ENCODE measurements at places on chromosomes 5 and 9. TPM values are rescaled to one million over a fixed set of nuclear protein-coding genes. Genes with fewer than 3 reads are reported as not detected.

Gene CNTFR
- not detected for polyA plus RNA-seq

Gene FCN2
- polyA plus RNA-seq, result not detected

Gene ARPC5L
- 49.2 TPM for polyA plus RNA-seq

Gene PCDHGA3
- not detected for polyA plus RNA-seq

Gene ANKRD55
- 89.7 TPM for polyA plus RNA-seq

Gene P4HA2
- polyA plus RNA-seq, result not detected

Gene URM1
- polyA plus RNA-seq, result 49.9 TPM

Gene ANKDD1B
- polyA plus RNA-seq, result 0.12 TPM

Gene FBN2
- polyA plus RNA-seq, result 0.07 TPM

Gene TNFSF8
- polyA plus RNA-seq, result 86.2 TPM

Gene PCDHGC5
- polyA plus RNA-seq, result not detected

Gene PRRT1B
- not detected for polyA plus RNA-seq

Gene LAMC3
- polyA plus RNA-seq, result 0.07 TPM

Gene SQSTM1
- 129 TPM for polyA plus RNA-seq

Gene SOHLH1
- not detected for polyA plus RNA-seq

- H3K27ac ChIP-seq, result no peak overlapping the region
Observed at GRCh38 chr5:73515232-73515631, 17.0 kb downstream of the BTF3 start.

DNA sequence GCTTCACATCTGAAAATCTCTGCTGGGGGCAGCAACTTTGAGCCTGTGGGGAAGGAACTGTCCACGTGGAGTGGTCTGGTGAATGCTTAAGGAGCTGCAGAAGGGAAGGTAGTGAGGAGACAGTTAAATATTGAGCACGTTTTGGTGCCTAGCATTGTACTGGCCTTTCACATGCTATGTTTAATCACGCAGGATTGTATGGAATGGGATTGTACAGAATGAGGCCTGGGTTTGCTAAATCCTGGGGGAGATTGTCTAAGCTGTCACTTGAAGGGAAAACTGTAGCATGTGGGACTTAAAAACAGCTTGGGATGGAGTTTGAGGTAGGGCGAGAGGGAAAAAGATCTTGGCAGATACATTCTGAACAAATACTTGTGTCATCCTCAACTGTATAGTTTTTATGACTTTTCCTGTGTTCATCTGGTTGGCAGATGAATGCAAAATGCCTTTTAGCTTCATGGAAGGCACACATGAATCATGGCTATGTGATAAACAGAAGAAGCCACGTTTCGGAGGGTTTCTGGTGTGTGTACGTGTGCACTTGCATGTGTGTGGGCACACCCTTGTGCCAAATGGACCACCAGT is 106.6 kb downstream of the TMC1 start:
- no peaks in the 10 kb centered on the region for H3K4me1 ChIP-seq
- no peak overlapping the region for H3K4me3 ChIP-seq
- no peaks in the 10 kb centered on the region for H3K27me3 ChIP-seq
- H3K36me3 ChIP-seq, result no peaks in the 10 kb centered on the region
- no peak for DNase-seq
- H3K27ac ChIP-seq, result no peak overlapping the region

GRCh38 chr5:153987301-153987700 is 51.4 kb downstream of the FAM114A2 start:
- no peak overlapping the region for H3K27ac ChIP-seq
- DNase-seq, result no peak
- peaks cover 9% of the 10 kb centered on the region for H3K36me3 ChIP-seq
- H3K4me1 ChIP-seq, result no peaks in the 10 kb centered on the region
- H3K4me3 ChIP-seq, result no peak overlapping the region
- no peaks in the 10 kb centered on the region for H3K27me3 ChIP-seq

- no peak overlapping the region for H3K27ac ChIP-seq
- H3K4me3 ChIP-seq, result no peak overlapping the region
- no peaks in the 10 kb centered on the region for H3K36me3 ChIP-seq
- no peak for DNase-seq
- no peaks in the 10 kb centered on the region for H3K4me1 ChIP-seq
Observed at GRCh38 chr5:979100-979817, 29.3 kb upstream of the NKD2 start.

GRCh38 chr5:170171811-170172210 is 61.0 kb upstream of the C5orf58 start:
- H3K4me1 ChIP-seq, result no peaks in the 10 kb centered on the region
- H3K27me3 ChIP-seq, result no peaks in the 10 kb centered on the region
- no peak overlapping the region for H3K4me3 ChIP-seq
- no peaks in the 10 kb centered on the region for H3K36me3 ChIP-seq

DNA sequence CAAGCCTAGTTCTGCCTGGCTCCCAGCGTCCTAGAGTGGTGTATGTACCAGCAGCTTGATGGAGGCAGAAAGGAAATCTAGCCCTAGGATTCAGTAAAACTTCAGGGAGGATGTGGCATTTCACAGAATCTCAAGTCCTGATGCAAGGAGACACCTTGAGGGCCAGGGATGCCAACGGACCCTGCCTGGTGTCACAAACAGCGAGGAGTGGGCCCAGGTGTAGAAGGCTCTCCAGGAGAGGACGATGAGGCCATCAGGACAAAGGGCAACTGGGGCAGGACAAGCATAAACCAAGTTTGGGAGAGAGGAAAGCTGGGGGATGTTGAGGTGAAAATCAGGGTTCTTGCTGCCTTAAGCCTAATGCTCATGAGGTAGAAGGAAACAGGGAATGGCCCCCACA is 82.1 kb upstream of the SLC25A51 start:
- H3K27me3 ChIP-seq, result no peaks in the 10 kb centered on the region
- H3K4me3 ChIP-seq, result no peak overlapping the region
- H3K27ac ChIP-seq, result no peak overlapping the region
- no peaks in the 10 kb centered on the region for H3K4me1 ChIP-seq
- H3K36me3 ChIP-seq, result no peaks in the 10 kb centered on the region
- DNase-seq, result no peak

- H3K4me3 ChIP-seq, result no peak overlapping the region
- peaks cover 7% of the 10 kb centered on the region for H3K4me1 ChIP-seq
- no peak overlapping the region for H3K27ac ChIP-seq
- DNase-seq, result no peak
- peaks cover 8% of the 10 kb centered on the region for H3K36me3 ChIP-seq
Observed at GRCh38 chr9:98786750-98787510, 9.4 kb downstream of the ANKS6 start.

DNA sequence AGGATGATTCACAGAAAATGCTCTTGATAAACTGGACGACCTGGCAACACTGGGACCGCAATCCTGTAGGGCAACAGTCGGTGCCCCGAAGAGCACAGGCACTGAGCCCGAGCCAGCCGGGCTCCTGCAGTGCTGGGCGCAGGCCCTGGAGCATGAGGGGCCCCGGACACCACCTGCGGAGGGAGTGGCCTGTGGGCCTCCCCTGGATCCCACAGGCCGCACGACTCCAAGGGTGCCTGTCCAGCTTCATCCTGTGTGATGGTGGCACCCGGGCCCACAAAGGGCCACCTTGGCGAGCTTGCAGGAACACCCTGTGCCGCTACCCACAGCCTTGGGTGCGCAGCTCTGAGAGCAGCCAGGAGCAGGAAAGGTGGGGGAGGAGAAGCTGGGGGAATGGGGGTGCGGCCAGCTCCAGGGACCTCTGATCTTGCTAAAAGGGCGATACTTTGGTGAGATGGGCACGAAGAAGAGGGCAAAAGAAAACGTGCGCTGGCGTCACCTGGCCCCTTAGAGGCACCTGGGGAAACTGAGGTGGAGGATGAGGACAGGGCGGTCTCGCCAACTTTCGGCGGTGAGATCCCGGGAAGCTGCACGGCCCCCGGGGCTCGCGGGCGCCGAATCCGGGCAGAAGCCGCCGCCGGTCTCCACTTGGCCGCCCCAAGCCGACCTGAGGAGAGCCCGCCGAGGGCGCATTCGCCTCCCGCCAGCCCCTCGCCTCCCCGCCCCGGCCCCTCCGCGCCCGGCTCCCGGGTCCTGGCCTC is 722 bp downstream of the TBC1D9B start:
- H3K4me1 ChIP-seq, result peaks cover 13% of the 10 kb centered on the region
- no peaks in the 10 kb centered on the region for H3K36me3 ChIP-seq
- DNase-seq, result peak; percentile 21
- H3K27me3 ChIP-seq, result no peaks in the 10 kb centered on the region

- no peak overlapping the region for H3K27ac ChIP-seq
- H3K36me3 ChIP-seq, result no peaks in the 10 kb centered on the region
Observed at GRCh38 chr5:123178683-123179082, 89.6 kb downstream of the PRDM6 start.

GRCh38 chr5:140202610-140203009 is 27.6 kb downstream of the CYSTM1 start:
- no peaks in the 10 kb centered on the region for H3K27me3 ChIP-seq
- no peak for DNase-seq
- H3K4me3 ChIP-seq, result no peak overlapping the region
- H3K4me1 ChIP-seq, result no peaks in the 10 kb centered on the region
- H3K27ac ChIP-seq, result no peak overlapping the region
- no peaks in the 10 kb centered on the region for H3K36me3 ChIP-seq

DNA sequence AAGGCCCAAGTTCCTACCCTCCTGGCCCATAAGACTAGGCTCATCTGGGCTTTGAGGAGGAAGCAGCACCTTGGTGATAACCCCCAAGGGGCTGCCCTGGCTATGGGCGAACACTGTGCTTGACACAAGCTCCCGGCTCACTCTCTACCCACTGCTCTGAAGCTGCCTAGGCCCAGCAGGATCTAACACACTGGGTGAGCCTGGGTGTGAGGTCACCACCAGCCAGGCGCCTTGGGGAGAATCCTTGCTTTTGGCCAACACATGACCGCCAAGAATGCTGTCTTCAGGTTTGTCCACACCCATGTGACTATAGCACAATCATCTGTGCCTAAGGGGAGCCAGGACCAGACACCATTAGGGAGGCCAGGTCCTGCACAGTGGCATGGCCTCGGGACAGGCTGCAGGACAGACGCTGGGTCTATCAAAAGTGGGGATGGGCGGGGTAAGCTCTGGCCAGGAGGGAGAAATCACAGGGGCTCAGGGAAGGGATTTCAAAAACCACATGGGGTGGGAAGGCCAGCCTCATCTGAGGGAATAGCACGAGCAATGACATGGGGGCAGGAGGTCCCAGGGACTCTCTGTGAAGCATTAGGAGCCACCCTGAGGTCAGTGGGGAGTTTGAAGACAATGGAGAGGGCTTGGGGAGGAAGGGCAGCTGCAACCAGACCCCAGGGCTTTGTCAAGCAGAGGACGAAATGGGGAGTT is 29.6 kb downstream of the BICD2 start:
- no peak overlapping the region for H3K27ac ChIP-seq
- peaks cover 9% of the 10 kb centered on the region for H3K4me1 ChIP-seq
- no peak for DNase-seq

- H3K4me3 ChIP-seq, result no peak overlapping the region
- no peaks in the 10 kb centered on the region for H3K27me3 ChIP-seq
- no peaks in the 10 kb centered on the region for H3K36me3 ChIP-seq
Observed at GRCh38 chr5:79890119-79890929, 100.7 kb downstream of the MTX3 start.

DNA sequence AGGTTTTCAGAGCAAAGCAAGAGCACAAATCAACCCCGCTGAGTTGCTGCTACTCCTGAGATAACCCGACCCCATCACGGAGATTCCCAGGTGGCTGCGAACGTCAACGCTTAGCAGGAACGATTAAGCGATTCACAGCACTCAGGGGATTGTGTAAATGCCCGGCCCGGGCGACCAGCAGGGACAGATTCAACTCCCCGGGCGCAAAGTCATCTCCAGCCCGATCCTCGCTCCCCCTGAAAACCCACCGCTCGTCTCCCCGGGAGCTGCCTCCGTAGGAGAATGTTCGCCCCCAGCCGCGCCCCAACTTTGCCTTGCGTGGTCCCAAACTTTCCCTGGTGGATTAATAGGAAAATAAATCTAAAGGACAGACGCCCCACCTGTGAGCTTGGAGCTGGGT is 685 bp downstream of the SLC24A2 start:
- DNase-seq, result no peak
- no peaks in the 10 kb centered on the region for H3K4me1 ChIP-seq
- no peak overlapping the region for H3K4me3 ChIP-seq
- no peak overlapping the region for H3K27ac ChIP-seq
- H3K27me3 ChIP-seq, result no peaks in the 10 kb centered on the region
- H3K36me3 ChIP-seq, result no peaks in the 10 kb centered on the region

- no peaks in the 10 kb centered on the region for H3K4me1 ChIP-seq
- peak; percentile 48 for DNase-seq
- H3K4me3 ChIP-seq, result no peak overlapping the region
- H3K27me3 ChIP-seq, result no peaks in the 10 kb centered on the region
Observed at GRCh38 chr5:138503487-138504270, 38.4 kb downstream of the EGR1 start.

GRCh38 chr9:37990404-37991015 is 78.5 kb downstream of the SHB start:
- no peaks in the 10 kb centered on the region for H3K36me3 ChIP-seq
- no peaks in the 10 kb centered on the region for H3K27me3 ChIP-seq
- H3K4me1 ChIP-seq, result no peaks in the 10 kb centered on the region
- no peak overlapping the region for H3K27ac ChIP-seq
- no peak for DNase-seq

DNA sequence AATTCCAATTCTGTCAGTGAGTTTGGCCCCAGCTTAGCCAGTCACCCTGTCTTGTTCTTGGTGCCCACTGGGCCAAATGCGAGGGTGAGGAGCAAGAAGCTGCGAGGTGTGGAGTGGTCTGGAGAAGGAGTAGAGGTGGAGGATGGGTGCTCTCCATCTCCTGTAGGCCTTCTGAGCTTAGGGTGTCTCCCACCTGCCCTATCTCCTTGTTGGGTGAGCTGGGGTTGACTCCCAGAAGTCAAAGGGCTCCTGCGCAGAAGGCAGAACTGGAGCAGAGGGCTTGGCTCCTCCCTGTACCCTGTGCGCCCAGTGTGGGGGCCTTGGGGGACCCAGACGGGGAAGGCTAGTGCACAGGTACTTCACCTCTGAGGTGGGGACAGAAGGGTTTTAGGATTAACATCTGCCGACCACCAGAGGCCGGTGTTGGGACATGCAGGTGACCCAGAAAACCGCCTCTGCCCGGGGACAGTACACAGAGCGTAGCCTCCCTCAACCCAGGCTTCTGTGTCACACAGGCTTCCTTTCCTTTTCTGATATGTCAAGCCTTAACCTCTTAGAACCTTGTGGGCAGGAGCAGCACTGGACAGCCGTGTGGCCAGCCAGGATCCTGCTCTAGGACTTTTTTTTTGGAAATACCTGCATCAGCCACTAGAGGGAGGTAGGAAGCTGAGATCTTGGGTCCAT is 16.9 kb downstream of the IL5 start:
- H3K27me3 ChIP-seq, result no peaks in the 10 kb centered on the region
- no peaks in the 10 kb centered on the region for H3K36me3 ChIP-seq
- DNase-seq, result no peak
- no peak overlapping the region for H3K27ac ChIP-seq
- no peak overlapping the region for H3K4me3 ChIP-seq

GRCh38 chr5:502325-503079 is 21.7 kb downstream of the SLC9A3 start:
- no peak overlapping the region for H3K4me3 ChIP-seq
- H3K36me3 ChIP-seq, result no peaks in the 10 kb centered on the region
- no peak overlapping the region for H3K27ac ChIP-seq
- no peaks in the 10 kb centered on the region for H3K27me3 ChIP-seq
- DNase-seq, result no peak

DNA sequence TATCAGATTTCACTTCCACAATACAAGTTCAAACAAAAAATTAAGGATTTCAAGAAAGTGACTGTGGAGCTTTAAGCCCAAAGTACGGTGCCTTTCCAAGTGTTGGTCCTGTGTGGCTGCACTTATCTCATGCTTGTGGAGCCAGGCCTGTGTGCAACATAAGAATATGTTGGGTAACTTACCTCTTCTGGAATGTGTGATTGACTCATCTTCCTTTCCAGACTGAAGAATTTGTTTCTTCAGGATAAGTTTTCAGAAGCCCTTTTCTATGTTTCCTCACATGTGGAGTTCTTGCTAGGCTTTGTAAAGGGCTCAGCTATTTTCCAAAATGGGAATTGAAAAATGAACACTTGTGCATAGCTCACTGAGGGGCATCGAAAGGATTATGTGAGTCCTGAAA is 485.1 kb upstream of the PAPPA start:
- H3K4me3 ChIP-seq, result no peak overlapping the region
- H3K27ac ChIP-seq, result no peak overlapping the region
- DNase-seq, result no peak
- no peaks in the 10 kb centered on the region for H3K36me3 ChIP-seq
- no peaks in the 10 kb centered on the region for H3K27me3 ChIP-seq
- H3K4me1 ChIP-seq, result no peaks in the 10 kb centered on the region

Data from naive thymus-derived CD4-positive, alpha-beta T cell (primary cell).